ENCODE measurements at places on chromosomes 5 and 9.

- DNase-seq = no peak
Measured at GRCh38 chr5:42811591-42812446, at the start of gene SELENOP. TSS of gene SELENOP (minus strand) at chr5:42811892. CDS start at chr5:42808353, 3,539 bp downstream.

GRCh38 chr5:11130131-11130530, 369.1 kb upstream of the DAP start:
- no peak for DNase-seq

DNA sequence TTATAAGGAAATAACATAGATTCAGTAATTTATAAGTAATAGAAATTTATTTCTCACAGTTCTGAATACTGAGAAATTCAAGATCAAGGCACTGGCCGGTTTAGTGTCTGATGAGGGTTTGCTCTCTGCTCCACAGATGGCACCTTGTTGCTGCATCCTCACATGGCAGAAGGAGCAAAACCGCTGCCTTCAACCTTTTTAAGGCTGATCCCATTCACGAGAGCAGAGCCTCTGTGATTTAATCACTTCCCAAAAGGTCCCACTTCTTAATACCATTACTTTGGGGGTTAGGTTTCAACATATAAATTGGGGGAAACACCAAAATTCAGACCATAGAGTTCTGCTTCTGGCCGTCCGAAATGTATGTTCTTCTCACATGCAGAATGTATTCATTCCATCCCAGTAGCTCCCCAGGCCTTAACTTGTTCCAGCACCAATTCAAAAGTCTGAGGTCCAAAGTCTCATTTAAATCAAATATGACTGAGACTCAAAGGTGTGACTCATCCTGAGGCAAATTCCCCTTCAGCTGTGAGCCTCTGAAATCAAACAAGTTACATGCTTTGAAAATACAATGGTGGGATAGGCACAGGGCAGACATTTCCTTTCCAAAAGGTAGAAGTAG, 30.6 kb downstream of the BAAT start:
- DNase-seq = no peak

GRCh38 chr9:15157381-15157780, 149.6 kb downstream of the TTC39B start:
- DNase-seq = no peak

DNA sequence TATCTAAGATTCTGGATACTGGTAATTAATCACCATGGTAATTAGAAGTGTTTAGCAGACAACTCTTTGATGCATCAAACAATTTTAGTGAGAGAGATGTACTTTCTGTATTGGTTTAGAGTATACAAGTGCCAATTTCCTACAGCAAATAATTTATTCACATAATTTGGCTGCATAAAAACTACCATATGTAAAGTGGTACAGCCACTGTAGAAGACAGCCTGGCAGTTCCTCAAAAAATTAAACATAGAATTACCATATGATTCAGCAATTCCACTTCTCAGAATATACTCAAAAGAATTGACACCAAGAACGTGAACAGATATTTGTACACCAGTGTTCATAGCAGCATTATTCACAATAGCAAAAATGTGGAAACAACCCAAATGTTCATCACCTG, 36.2 kb downstream of the PHAX start:
- DNase-seq = no peak

GRCh38 chr9:82456642-82457041, 468.1 kb downstream of the SPATA31D1 start:
- no peak for DNase-seq

GRCh38 chr9:81112627-81113452, 576.5 kb downstream of the TLE1 start:
- no peak for DNase-seq

GRCh38 chr9:110994771-110995241, 43.5 kb downstream of the LPAR1 start:
- DNase-seq = no peak

DNA sequence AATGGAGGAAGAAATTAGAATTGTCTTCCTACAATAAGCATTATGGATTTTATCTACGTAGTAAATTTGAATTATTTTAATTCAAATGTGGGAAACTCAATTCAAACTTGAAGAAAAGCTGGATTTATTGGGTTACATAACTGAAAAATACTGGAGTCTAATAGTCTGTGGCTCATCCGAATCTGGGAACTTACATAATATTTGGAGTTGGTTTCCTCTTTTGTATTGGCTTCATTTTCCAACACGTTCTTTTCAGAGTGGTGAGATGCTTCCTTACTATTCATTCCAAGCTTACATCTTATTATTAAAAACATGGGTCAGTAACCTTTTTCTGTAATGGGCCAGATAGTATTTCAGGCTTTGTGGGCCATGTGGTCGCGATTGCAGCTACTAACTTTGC, 164.8 kb downstream of the ARHGAP26 start:
- no peak for DNase-seq

DNA sequence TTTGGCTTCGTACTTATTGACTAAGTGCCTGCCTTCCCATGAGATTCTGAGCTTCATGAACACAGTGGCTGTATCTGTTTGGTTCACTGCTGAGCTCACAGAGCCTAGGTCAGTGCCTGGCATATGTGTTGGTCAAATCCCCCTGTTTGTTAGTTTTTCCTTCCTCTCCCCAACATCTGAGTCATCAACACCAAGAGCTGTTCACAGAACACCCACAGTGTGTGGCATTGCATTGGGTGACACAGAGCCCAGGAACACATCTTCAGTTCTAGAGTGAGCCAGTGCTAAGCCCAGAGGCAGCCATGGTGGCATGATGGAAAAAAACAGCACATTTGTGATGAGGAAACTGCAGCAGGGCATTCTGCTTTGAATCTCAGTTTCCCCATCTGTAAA, 294.6 kb downstream of the SEC61B start:
- no peak for DNase-seq

DNA sequence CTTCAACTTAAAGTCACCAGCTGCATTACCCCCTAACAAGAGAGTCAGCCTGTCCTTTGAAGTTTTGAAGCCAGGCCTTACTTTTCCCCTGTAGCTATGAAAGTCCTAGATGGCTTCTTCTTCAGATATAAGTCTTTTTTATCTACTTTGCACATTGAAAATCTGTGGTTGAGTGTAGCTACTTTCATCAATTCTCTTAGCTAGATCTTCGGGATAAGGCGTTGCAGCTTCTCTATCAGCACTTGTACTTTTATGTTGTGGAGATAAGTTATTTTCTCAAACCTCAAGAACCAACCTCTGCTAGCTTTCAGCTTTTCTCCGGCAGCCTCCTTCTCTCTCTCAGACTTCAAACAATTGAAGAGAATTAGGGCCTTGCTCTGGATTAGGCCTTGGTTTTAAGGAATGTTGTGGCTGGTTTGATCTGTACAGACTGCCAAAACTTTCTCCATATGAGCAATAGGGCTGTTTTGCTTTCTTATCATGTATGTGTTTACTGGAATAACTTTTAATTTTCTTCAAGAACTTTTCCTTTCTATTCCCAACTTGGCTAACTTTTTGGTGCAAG, 21.6 kb downstream of the CATSPER3 start:
- DNase-seq = no peak

- no peak for DNase-seq
Measured at GRCh38 chr9:107348836-107349235, 65.8 kb downstream of the RAD23B start.

GRCh38 chr5:113448252-113448651, 13.5 kb upstream of the TSSK1B start:
- DNase-seq = no peak

DNA sequence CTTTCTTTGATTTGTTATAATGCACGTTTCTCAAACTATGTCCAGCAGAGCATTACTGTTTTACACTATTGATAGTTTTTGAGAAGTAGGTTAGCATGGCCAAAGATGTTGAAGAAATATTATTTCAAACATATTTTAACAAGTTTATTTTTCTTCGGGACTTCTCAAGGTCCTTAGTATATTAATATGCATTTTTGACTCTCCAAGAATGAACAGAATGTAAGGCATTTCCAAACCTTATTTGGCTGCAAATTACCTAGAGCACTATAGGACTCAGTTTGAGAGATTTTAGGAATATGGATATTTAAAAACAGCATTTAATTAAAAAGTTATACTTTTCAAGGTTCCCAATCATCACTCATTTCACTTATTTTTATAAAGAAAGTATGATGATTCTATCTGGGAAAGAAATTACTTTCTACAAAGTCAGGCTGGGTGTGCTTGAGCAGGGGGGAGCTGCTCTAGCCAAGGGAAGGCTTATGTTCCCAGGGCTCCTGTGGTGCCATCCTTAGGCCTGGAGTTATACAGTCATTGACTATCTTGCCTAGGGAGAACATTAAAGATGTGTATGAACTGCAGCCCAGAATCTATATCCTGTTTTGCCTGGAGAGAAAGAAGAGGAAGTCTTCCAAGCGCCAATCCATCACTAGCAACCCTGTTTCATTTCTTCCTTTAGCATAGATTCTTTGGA, 27.6 kb upstream of the NREP start:
- DNase-seq = no peak

GRCh38 chr5:6801236-6801635, 88.0 kb downstream of the TENT4A start:
- no peak for DNase-seq

- no peak for DNase-seq
Measured at GRCh38 chr9:98241357-98242300, 13.8 kb downstream of the TBC1D2 start.

GRCh38 chr5:145111420-145111819, 723.7 kb downstream of the PRELID2 start:
- no peak for DNase-seq

DNA sequence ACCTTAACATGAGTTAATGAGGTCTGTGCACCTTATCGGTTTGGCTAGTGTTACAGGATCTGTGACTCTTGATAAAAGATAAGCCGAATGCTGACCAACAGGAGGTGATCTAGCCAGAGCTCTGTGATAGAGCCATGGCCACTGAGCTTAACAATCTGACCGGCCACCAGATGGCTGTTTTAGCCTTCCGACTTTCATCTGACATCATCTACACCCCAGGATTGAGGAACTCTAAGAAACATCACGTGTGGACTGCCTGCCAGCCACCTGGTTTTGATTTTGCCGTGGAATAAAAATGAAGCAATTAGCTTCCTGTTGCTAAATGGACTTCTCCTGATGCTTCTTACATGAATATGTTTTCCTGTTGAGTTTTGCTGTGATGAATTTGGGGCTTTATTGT, 281.3 kb downstream of the CEMIP2 start:
- DNase-seq = no peak

GRCh38 chr5:90792725-90793124, 234.1 kb downstream of the ADGRV1 start:
- DNase-seq = no peak

DNA sequence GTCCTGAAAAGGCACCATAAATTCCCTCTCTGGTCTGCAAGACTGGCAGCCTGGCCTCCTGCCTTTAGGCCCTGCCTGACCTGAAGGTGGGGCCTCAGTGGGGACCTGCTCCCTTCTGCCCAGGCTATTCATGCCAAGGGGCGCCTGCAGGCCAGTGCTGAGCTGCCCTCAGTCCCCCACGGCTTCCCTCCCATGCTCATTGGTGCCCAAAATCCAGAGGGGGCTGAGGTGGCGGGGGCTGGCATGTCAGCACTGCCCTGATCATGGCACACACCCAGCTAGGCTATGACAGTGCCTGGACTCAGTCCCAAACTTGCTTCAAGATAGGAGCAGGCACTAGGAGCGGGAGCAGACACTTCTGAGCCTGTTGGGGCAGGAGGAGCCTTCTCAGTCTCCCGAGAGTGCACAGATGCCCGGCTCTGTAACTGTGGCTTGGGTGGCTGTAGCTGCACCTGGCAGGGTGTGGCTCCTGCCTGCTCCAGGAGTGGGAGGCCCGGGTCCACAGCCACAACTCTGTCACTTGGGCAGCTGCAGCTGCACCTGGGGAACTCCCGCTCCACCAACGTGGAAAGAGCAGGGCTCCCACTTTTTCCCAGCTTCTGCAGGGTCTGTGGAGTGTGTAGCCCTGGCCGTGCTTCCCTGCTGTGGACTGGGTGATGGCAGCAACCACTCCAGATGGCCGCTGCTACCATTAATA, 49.0 kb downstream of the NDUFAF2 start:
- no peak for DNase-seq

- no peak for DNase-seq
Measured at GRCh38 chr9:112170235-112170634, 4.9 kb downstream of the SUSD1 start.

DNA sequence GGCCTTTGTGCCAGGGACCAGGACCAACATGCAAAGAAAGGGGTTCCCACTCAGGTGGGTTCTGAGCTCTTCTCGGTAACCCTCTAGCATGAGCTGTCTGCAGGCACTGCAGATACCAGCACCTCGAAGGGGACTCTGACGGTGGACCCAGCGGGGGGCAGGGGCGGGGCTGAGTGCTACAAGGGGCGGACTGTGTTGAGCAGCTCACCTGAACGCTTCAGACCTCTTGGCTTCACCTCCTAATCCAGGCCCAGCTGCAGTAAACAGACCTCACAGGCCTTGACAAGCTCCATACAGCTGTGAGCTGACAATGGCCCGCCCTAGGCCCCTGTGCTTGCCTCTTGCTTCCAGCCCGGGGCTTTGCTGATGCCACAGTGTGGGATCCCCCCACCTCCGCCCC, 48.4 kb downstream of the C9orf50 start:
- no peak for DNase-seq

GRCh38 chr5:95801532-95801931, 21.0 kb downstream of the GLRX start:
- no peak for DNase-seq

DNA sequence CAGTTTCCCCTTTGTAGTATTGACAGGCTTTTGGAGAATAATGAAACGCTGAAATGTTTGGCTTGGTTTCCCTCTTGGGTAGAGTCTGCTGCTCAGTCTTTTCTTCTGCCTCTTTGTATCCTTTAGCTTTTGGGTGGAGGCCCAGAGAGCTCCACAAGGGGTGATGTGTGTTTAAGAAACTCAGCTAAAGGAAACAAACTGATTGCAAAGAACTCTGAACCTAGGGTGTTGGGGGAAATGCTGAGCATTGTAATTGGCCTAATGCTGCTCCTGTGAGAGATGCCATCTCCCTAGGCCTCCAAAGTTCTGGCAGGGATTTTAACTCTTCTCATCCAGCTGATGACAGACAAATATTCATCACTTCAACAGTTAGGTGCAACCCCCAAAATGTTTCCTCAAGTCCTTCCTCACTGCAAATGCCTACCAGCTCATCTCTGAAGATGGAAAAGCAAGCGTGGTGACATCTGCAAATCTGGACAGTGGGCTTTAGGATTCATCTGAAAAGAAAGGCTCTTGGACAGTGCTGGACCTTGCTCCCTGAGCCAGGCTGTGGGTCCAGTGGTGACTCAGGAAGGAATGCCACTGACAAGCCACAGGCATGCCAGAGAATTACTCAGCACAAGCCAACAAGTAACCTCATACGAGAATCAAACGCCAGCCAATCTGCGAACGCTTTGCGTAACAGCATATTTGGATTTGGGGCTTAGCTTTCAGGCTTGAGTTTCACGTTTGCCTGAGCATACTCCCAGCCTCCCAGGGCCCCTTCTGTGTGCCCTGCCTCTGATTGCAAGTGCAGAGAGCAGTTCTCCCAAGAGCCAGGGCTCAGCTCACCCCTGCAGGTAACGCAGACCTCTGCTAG, 30.5 kb upstream of the ZSWIM6 start:
- DNase-seq = no peak
